ENCODE measurements at places on chromosomes 7 and 10.

DNA sequence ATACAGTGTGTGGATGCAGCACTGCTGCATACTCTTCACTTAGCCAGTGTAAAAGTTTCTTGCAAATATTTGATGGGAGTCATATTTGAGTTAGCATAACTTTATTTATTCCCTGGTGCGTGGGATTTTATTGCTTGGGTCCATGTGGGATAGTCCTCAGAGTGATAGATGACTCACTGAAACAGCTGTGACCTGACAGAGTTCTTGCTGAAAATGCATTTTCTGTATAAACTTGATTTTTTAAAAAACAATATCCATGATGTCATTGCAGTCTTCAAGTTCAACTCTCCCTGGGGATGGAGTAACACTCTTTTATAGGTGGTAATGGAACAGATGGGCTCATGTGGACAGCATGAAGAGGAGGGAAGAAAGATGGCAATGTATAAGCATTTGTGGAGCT, 310.0 kb downstream of the PPP1R3A start:
- no peak for DNase-seq

GRCh38 chr7:102444961-102445673, 11.7 kb downstream of the ORAI2 start:
- DNase-seq, result no peak

- no peak for DNase-seq
Observed at GRCh38 chr7:116574025-116574822, 49.4 kb downstream of the CAV1 start.

DNA sequence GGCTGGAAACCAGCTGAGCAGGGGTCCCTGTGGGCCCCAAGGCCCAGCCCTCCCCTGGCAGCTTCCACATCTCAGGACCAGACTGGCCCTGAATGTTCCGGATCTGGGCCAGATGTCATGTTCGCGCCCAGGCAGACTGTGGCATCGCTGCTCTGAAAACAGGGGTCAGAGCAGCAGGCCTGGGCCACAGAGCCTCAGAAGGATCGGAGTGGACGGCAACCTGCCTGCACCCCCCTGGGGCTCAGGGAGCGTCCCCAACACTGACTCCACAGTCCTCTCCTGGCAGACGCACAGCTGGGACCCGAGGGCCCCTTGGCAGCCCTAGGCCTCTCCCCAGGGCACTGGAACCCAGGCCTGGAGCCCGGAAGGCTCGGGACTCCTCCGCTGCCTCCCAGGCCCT, 91.3 kb upstream of the DNAAF5 start:
- no peak for DNase-seq

DNA sequence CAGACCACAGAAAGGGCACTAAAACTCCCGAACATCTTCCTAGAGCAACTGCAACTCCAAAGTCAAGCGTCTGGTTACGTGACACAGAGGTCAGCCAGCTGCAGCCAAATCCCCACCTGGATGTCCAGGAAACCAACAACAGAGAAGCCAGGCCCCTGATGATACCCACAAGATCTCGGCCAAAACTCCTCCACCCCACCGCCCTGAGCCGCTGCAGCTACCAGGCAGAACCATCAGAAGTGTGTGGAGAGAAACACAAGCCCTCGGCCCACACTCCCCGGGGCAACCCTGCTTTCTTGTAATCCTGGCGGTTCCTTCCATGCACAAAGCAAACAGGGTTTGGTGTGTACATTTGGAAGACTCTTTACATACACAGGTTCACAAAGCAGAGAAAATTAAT, 8.7 kb downstream of the CHST15 start:
- DNase-seq, result no peak

DNA sequence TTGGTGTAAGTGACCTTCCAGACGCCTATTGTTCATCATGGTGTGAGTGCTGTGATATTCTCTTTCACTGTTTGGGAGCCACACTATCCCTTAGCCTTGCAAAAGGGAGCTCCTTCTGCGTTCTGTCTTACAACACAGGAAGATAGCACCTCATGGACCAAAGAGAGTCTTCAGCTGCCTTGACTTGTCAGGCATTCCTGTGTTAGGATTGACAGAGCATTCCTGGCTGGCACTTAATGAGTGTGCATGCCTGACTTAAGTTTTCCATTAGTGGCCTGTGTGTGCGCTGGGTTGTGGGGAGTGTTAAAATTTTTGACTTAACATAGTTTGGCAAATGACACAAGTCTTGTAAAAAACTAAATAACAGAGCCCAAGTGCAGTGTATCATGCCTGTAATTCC, 21.9 kb upstream of the MSRB2 start:
- DNase-seq, result no peak

DNA sequence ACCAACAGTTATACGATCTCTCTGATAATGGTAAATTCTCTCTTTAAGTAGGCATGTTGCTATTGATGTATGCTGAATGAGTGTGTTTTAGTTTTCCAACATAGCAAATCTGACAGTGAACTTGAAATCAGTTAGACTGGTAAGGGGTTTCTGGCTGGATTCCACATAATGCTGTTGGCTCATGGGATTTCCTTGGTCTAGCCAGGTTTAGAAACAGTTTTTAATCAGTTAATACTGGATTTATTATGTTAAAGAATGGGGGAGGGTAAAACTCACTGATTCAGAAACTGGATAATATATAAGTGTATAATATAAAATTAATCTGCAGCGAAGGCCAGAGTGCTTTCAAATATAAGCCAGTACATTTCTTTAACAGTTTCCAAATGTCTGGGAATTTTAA, 55.6 kb downstream of the PCDH15 start:
- no peak for DNase-seq

- DNase-seq, result no peak
Observed at GRCh38 chr7:132825222-132825621, 249.0 kb upstream of the PLXNA4 start.
